ENCODE measurements at places on chromosomes 1 and 21. TPM values are rescaled to one million over a fixed set of nuclear protein-coding genes. Genes with fewer than 3 reads are reported as not detected.

ASCL5 gene
- total RNA-seq = not detected

C1orf87 gene
- total RNA-seq = not detected

AVPR1B gene
- total RNA-seq = not detected

C4BPB gene
- not detected for total RNA-seq

ERICH3 gene
- not detected for total RNA-seq

AIRE gene
- not detected for total RNA-seq

Measured in fibroblast of the aortic adventitia (primary cell).